Mesothelial cell of epicardium (in vitro differentiated cells): ENCODE measurements at places on chromosomes 3 and 15. TPM values are rescaled to one million over a fixed set of nuclear protein-coding genes. Genes with fewer than 3 reads are reported as not detected.

Gene AADACL2
- not detected in 3 replicates for total RNA-seq

Gene ANKRD28
- 43.7 to 45.0 TPM (median 44.0 TPM) in 3 replicates for total RNA-seq

Gene EFHB
- 1.0 to 2.7 TPM (median 1.1 TPM) in 3 replicates for total RNA-seq

Gene WDR72
- total RNA-seq, result 0.25 to 0.45 TPM (median 0.31 TPM) in 3 replicates

Gene PARP15
- total RNA-seq, result 0.20 to 0.27 TPM (median 0.22 TPM) in 3 replicates

Gene C3orf22
- total RNA-seq, result 0.22 to 0.38 TPM in 2 of 3 replicates, not detected in the other

Gene SV2B
- total RNA-seq, result 0.14 to 0.29 TPM (median 0.18 TPM) in 3 replicates

Gene CLEC3B
- 0.60 to 1.2 TPM (median 0.66 TPM) in 3 replicates for total RNA-seq

Gene CAPN3
- 12.2 to 13.7 TPM (median 12.8 TPM) in 3 replicates for total RNA-seq

Gene MB21D2
- total RNA-seq, result 8.5 to 9.4 TPM (median 9.1 TPM) in 3 replicates

Gene GOLGA8T
- 0.51 to 0.56 TPM in 2 of 3 replicates, not detected in the other for total RNA-seq

Gene GOLGA6L24
- not detected in 3 replicates for total RNA-seq

- no peak for DNase-seq
- H3K36me3 ChIP-seq, result peaks cover 14% of the 10 kb centered on the region
- H3K4me1 ChIP-seq, result peaks cover 28% of the 10 kb centered on the region
Measured at GRCh38 chr15:72271895-72272212, 500 bp downstream of the PARP6 start.

- no peak overlapping the region for H3K4me3 ChIP-seq
- no peaks in the 10 kb centered on the region for H3K36me3 ChIP-seq
- peak overlapping the region; percentile 63 for H3K27ac ChIP-seq
Measured at GRCh38 chr3:185763347-185764005, 61.4 kb downstream of the IGF2BP2 start.

GRCh38 chr3:41199866-41200668 lies 762 bp downstream of the CTNNB1 start:
- H3K36me3 ChIP-seq, result no peaks in the 10 kb centered on the region
- peak overlapping the region; percentile 97 for H3K27ac ChIP-seq
- peaks cover 47% of the 10 kb centered on the region for H3K4me1 ChIP-seq
- H3K27me3 ChIP-seq, result no peaks in the 10 kb centered on the region
- peak overlapping the region; percentile 95 for H3K4me3 ChIP-seq

GRCh38 chr3:57855281-57855680 lies 99.2 kb downstream of the SLMAP start:
- H3K4me3 ChIP-seq, result no peak overlapping the region
- peaks cover 8% of the 10 kb centered on the region for H3K36me3 ChIP-seq
- no peak for DNase-seq
- peaks cover 6% of the 10 kb centered on the region for H3K4me1 ChIP-seq
- no peak overlapping the region for H3K27ac ChIP-seq

DNA sequence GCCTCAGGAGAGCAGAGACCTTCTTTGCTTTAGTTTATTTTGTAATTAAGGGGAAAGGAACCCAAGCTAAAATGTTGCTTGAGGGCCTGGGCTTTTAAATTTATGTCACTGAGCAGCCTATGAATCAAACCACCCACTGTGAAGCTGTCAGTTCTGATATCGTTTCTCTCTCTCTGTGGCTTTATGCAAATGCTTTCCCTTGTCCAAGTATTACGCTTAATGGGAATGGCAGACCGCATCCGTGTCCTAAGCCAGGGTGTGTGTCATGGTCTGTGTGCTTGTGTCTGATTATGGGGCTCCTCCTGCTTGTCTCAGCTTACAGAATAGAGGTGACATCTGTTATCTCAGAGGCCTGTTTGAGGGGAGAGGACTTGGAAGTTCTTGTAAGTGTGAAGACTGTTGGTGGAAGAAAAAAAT lies 82.4 kb downstream of the EBLN2 start:
- DNase-seq, result no peak
- H3K27me3 ChIP-seq, result peaks cover 21% of the 10 kb centered on the region
- no peak overlapping the region for H3K27ac ChIP-seq
- H3K4me1 ChIP-seq, result peaks cover 42% of the 10 kb centered on the region
- no peaks in the 10 kb centered on the region for H3K36me3 ChIP-seq

- no peaks in the 10 kb centered on the region for H3K36me3 ChIP-seq
- no peak overlapping the region for H3K4me3 ChIP-seq
- H3K27ac ChIP-seq, result no peak overlapping the region
Measured at GRCh38 chr15:50064673-50065072, 54.4 kb downstream of the ATP8B4 start.

- peaks cover 8% of the 10 kb centered on the region for H3K4me1 ChIP-seq
- no peaks in the 10 kb centered on the region for H3K27me3 ChIP-seq
- no peak for DNase-seq
- peak overlapping the region; percentile 67 for H3K27ac ChIP-seq
- H3K4me3 ChIP-seq, result no peak overlapping the region
Measured at GRCh38 chr3:195221876-195222617, 48.9 kb downstream of the XXYLT1 start.

DNA sequence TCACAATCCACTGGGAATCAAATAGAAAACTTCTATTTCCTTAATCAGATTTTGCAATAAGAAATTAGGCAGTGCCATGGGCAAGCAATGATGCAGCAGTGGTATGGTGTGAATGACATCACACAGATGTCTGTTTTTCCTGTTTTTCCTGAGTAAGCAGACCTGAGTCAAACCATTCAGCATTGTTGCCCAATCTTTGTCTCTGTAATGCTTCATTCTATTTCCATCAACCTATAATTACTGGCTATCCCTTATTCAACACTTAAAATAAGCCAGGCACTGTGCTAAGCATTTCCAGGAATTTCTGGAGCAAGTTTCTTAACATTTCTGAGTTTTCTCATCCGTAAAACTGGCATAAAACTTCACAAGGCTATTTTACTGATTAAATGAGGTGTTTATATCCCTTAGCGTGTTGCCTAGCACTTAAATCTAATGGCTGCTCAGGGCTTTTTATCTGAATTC lies 11.3 kb upstream of the OXSR1 start:
- no peak for DNase-seq
- peak overlapping the region; percentile 28 for H3K27ac ChIP-seq
- H3K27me3 ChIP-seq, result no peaks in the 10 kb centered on the region
- H3K36me3 ChIP-seq, result no peaks in the 10 kb centered on the region

GRCh38 chr3:11509173-11510000 lies 134.3 kb downstream of the VGLL4 start:
- H3K4me1 ChIP-seq, result peaks cover 51% of the 10 kb centered on the region
- no peak for DNase-seq
- no peaks in the 10 kb centered on the region for H3K27me3 ChIP-seq
- H3K36me3 ChIP-seq, result no peaks in the 10 kb centered on the region

DNA sequence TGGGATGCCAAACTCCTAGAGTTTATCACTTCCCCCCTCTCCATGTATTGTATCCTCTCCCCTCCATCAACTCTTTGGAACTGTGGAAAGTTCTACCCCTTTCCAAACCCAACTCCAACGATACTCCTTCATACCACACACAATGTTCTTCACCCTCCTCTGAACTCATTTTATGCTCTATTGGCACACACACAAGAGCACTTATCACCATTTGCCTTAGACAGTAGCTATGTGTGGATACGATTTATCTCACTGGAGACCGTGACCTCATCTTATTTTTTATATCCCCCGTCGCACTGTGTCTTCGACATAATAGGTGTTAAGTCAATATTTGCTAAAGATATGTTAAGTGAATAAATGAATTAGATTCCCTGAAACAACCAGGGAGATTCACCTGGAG lies 316.5 kb upstream of the PROK2 start:
- H3K36me3 ChIP-seq, result no peaks in the 10 kb centered on the region
- H3K4me1 ChIP-seq, result peaks cover 19% of the 10 kb centered on the region
- no peak overlapping the region for H3K4me3 ChIP-seq

DNA sequence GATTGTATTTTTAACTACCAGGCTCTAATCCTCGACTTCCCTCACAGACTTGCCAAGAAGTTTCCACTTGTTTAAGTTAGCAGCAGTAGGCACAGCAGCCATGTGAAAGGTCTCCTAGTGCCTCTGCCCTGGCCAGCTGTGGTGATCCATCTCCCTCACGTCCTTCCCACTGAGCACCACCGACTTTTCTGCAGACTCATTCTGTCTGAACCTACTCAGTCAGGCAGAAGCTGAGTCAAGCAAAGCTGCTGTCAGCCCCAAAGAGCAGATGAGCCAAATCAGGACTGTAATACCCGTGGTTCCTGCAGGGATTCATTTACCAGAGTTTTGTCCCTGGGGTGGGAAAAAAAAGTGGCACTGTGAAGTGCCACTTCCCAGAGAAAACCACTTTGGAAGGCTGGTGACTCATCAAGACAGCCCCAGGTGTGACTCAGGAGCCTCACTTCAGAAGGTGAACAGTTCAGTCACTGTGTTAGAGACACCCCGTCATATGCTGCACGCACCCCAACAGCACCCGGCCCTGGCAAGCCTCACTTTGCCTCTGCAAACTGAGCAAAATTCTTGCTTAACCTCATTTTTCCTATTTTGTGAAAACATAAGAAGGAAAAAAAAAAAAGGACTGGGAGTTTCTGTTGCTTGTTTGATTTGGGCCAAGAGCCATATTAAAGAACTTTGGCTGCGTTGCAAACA lies 76.0 kb downstream of the WWTR1 start:
- no peaks in the 10 kb centered on the region for H3K36me3 ChIP-seq
- DNase-seq, result no peak
- peak overlapping the region; percentile 52 for H3K27ac ChIP-seq

- H3K27me3 ChIP-seq, result peaks cover 84% of the 10 kb centered on the region
- H3K4me3 ChIP-seq, result no peak overlapping the region
- peaks cover 7% of the 10 kb centered on the region for H3K4me1 ChIP-seq
- no peak overlapping the region for H3K27ac ChIP-seq
- peaks cover 2% of the 10 kb centered on the region for H3K36me3 ChIP-seq
Measured at GRCh38 chr3:13874891-13875290, 5.0 kb downstream of the WNT7A start.

- H3K4me1 ChIP-seq, result no peaks in the 10 kb centered on the region
- H3K27ac ChIP-seq, result no peak overlapping the region
- no peak overlapping the region for H3K4me3 ChIP-seq
- H3K27me3 ChIP-seq, result peaks cover 10% of the 10 kb centered on the region
- no peak for DNase-seq
Measured at GRCh38 chr3:71805199-71805598, 20.3 kb upstream of the PROK2 start.

DNA sequence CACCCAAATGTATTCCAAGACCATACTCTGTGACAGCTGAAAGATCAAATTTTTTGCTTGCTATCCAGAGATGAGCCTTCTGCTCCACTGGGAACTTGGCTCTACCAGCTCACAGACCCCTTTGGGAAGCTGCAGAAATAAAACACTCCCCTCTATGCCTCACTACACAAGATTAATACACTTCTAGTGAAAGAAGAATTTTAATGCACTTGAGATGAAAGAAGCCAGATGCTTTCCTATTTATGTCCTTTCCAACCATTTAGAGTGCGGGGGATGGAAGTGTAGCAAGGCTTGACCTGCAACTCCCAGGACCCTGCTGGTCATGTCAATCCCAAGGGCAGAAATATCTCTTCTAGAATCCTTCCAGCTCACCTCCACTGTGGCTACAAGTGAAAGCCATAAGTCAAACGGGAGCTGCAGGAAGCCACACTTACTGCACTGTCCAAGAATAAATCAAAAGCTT lies 34.7 kb downstream of the ANXA2 start:
- peaks cover 65% of the 10 kb centered on the region for H3K4me1 ChIP-seq
- DNase-seq, result no peak
- H3K27ac ChIP-seq, result peak overlapping the region; percentile 89
- peaks cover 52% of the 10 kb centered on the region for H3K36me3 ChIP-seq
- no peak overlapping the region for H3K4me3 ChIP-seq

DNA sequence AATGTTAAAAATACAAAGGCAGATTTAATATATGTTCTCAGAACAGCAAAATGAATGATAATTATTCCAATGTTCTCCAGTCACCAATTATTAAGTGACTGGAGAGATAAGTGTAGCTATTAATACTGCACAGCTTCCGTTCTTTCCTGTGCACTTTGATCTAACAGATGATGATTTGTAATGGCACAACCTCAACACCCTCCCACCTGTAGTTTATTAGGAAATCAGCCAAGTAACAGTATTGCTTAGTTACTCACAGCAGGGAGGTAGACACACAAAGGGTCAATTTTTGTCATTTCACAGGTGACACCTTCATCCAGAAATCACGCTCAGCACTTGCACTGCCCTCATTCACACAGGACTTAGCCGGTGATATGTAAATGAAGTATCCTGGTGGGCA lies 688.1 kb downstream of the EPHA3 start:
- no peak for DNase-seq
- H3K4me3 ChIP-seq, result no peak overlapping the region
- peaks cover 9% of the 10 kb centered on the region for H3K4me1 ChIP-seq
- H3K27me3 ChIP-seq, result no peaks in the 10 kb centered on the region
- no peak overlapping the region for H3K27ac ChIP-seq

DNA sequence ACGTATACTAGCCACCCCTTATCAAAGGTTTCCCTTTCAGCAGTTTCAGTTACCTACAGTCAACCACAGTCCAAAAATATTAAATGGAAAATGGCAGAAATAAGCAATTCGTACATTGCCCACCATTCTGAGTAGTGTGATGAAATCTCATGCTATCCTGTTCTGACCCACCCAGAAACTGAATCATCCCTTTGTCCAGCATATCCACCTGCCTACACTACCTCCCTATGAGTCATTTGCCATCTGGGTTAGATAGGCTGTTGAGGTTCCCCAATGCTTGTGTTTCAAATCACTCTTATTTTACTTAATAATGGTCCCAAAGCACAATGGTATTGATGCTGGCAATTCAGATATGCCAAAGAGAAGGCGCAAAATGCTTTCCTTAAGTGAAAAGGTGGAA lies 15.3 kb upstream of the PHC3 start:
- DNase-seq, result no peak
- H3K4me3 ChIP-seq, result no peak overlapping the region
- H3K27me3 ChIP-seq, result no peaks in the 10 kb centered on the region
- no peak overlapping the region for H3K27ac ChIP-seq

GRCh38 chr15:30650012-30650929 lies 24.3 kb downstream of the ARHGAP11B start:
- peaks cover 9% of the 10 kb centered on the region for H3K36me3 ChIP-seq
- H3K4me3 ChIP-seq, result no peak overlapping the region
- no peaks in the 10 kb centered on the region for H3K4me1 ChIP-seq

DNA sequence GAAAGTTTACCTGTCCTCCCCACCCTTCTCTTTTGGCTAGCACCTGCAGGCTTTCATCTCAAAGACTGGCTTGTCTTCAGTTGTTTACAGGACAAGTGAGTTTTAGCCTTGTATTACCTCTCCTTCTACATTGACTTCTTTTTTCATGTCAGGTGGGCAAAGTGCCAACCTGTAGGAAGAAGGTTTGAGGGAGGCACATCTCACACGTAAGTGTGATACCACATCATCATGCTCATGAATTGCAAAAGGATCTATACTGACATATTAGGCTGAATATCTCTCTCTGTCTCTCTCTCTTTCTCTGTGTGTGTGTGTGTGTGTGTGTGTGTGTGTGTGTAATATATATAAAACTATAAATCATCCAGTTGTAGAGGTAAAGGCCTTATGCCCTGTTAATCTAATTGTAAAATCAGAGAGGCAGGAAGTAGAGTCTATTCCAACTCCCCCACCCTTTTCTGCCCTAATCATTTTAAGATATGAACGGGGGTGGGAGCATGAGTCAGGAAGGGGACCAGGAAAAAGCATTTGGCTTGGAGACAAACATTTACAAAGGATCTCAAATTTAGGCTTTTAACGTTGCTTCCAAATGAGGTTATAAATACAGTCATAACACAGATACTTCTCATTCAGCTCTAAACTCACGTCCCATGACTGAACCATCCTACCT lies 107.0 kb upstream of the PFN2 start:
- H3K36me3 ChIP-seq, result no peaks in the 10 kb centered on the region
- peaks cover 61% of the 10 kb centered on the region for H3K4me1 ChIP-seq
- H3K4me3 ChIP-seq, result no peak overlapping the region
- peaks cover 3% of the 10 kb centered on the region for H3K27me3 ChIP-seq
- H3K27ac ChIP-seq, result no peak overlapping the region
